Brain pericyte (primary cell): ENCODE measurements at places on chromosomes 6 and 20.

- DNase-seq = no peak
Observed at GRCh38 chr6:69774740-69775584, 21.8 kb downstream of the LMBRD1 start.

- no peak for DNase-seq
Observed at GRCh38 chr6:128560966-128561365, 40.6 kb upstream of the PTPRK start.

GRCh38 chr6:119137194-119138072, 59.0 kb upstream of the FAM184A start:
- DNase-seq = no peak

GRCh38 chr20:58755766-58756449, 63.3 kb downstream of the NPEPL1 start:
- no peak for DNase-seq

- no peak for DNase-seq
Observed at GRCh38 chr6:132400883-132401617, at the start of gene MOXD1. MOXD1 (minus strand) TSS chr6:132401475; CDS start chr6:132401426, 49 bp downstream.

GRCh38 chr20:8652396-8652795, 416.5 kb upstream of the PLCB4 start:
- no peak for DNase-seq

DNA sequence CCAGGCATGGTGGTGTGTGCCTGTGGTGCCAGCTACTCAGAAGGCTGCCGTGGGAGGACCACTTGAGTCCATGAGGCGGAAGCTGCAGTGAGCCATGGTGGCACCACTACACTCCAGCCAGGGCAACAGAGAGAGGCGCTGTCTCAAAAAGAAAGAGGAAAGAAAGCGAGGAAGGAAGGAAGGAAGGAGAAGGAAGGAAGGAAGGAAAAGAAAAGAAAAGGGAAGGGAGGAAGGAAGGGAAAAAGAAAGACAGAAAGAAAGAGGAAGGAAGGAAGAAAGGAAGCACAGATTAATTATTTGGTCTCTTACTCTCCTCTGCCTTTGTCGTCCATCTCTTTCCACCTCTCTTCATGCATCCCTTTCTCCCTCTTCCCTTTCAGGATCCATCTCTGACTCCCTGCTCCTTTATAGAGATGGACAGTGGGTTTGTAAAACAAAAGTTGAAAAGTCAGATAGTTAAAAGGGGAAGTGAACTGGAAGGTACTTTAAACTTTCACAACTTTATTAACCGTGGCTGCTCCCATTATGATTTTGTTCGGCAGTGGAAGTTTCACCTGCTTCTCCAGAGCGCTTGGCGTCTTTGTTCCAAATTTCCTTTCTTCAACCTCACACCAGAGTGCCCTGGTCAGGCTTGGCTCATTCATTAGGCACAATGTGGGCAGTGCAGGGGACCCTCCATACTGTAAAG, 1.5 kb downstream of the HLA-DQA1 start:
- DNase-seq = no peak

DNA sequence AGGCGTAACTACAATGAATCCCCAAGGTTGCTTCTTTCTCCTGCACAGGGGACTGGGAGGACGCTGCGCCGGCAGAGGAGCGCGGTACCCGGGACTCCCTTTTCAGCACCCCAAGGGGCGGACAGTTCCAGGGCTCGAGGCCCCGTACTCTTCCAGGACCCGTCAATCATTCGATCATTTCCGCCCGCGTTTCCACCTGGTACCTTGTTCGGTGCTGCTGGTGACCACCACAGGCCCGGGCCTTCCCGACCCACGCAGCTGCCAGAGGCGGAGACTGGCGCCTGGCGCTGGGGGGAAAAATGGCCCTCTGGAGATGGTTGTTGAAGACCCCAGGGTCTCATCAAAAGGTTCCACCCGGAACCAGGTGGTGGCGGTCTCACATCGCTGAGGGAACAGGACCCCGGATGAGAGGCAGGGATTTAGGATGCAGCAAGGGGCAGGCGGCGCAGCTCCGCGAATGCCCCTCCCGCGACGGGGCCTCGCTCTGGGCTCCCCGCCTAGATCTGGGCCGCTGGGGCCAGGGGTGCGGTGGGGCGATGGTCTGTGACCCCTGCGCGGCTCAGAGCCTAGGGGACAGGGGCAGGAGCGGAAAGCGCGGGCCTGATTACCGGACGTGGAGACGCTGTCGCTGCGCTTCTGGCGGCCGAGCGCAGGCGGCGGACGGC, 744 bp downstream of the VSX1 start:
- no peak for DNase-seq

GRCh38 chr6:157648561-157648960, 174.5 kb upstream of the SNX9 start:
- no peak for DNase-seq

DNA sequence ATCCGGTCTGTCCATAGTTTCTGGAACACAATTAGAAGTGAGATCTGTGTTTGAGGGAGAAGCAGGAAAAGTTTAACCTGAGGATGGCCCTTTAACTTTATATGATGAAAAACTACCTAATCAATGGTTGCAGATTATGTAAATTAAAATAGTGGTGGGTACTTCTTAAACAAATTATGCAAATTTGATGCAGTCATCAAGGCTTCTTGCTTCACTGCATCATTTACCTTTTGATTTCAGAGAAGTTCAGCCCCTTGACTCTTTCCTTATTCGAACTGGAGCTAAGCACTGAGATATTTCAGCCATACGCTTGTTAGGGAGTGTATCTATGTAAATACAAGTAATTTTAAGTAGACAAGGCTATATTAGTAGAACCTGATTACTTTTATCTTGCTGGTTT, 73.8 kb downstream of the JARID2 start:
- DNase-seq = no peak

DNA sequence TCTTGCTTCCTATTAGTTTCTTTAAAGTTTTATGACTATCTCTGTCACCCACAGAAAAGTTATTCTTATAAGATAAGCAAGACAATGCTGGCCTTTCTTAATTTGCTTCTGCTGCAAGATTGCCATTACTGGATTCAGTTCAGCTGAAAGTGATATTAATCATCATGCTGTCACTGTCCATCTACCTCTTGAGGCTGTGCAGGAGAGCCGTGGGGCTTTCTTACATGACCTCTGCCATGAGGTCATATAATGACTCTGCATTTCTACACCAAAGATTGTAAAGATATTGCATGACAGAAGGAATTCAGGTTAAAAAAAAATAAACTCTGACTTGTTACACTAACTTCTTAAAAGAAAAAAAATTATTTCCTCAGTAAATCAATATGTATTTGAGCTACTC, 106.9 kb downstream of the TRDN start:
- DNase-seq = no peak

DNA sequence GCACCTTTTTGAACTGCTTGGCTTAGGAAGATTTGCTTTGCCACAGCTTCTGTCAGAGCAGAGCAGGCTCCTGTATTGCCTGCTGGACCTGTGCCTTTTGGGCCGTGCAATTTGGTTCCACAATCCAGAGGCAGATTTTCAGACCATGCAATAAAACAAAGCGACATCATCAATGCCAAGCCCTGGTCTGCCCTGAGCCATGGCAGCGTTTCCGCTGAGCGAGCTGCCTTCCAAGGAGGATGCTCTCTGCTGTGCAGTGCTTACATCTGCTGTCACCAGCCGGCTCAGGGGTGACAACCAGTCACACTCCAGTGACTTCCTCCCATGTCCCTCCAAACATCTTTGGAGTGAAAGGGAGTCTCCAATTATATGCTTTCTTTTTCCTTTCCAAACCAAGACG, 282.2 kb downstream of the CDH26 start:
- DNase-seq = no peak

DNA sequence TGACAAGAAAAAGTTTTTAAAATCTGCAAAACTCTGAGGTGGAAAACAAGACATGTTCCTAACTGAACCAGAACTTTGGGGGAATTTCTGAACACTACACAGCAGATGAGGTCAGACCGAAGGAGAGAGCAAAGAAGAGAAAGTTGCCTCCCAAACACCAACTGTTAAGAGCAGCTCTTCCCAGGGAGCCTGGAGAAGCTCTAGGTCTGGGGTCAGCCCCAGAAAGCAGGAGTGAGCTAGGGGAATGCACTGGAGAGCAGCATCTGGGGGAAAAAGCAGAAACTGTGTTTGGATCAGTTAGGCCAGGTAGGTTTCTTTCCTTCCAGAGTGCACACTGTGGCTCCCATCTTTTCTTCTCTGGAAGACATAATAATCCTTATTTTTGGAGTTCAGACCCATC, 41.3 kb downstream of the FKBP5 start:
- no peak for DNase-seq

DNA sequence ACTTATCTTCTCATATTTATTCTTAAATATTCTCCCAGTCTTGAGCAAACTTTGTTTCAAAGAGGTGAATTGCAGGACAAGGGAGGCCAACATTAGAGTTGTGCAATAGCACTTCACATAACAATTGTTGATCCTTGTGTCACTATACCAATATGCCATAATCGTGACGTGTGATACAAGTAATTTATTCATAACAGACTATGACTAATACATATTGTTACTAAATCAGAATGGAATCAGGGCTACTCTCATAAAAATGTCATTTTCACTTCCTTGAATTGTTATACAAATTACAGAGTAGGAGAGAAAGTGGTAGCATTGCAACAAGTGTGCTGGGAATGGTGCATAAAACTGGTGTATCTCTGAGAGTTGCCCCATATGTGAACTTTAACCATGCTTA, 37.2 kb upstream of the PLCB1 start:
- no peak for DNase-seq

- no peak for DNase-seq
Observed at GRCh38 chr6:55405474-55406235, 78.4 kb downstream of the GFRAL start.

- DNase-seq = no peak
Observed at GRCh38 chr6:84018453-84019061, 15.0 kb upstream of the MRAP2 start.

DNA sequence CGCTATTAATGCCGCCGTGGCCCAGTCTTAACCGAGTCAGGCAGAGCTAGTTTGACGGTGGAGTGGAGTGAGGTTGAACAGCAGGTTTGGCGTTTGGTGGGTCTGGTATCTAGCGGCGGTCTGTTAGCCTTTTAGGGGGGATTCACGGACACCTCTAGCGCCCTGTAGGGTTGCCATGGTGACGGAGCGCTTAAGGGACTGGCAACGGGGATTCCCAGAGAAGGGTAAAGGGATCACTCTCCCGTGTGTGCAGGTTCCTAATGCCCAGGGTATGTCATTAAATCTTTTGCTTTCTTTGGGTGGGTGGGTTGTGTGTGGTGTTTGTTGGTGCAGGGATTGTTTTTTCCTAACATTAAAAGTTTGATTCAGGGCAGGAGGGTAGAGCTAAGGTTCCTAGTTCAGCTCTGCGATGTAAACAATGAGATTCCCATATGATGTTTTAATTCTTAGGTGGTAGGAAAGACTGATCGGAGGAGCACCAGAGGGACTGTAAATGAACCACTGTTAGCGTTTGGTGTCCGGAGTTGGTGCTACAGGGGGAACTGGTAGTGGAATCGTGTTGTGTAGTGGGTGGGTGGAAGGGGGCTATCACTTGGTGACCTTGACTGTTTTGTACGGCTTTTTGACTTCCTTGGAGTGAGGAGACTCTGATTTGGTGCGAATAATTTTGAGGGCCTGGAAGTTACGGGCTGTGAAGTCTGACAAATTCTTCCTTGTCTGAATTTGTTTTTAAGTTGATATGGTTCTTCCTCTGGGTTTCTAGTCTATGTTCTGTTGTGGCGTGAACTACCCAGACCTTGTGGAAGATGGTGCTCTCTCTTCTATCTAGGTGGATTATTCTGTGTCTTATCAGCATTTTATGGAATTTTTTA, 5.0 kb downstream of the BRD2 start:
- no peak for DNase-seq

DNA sequence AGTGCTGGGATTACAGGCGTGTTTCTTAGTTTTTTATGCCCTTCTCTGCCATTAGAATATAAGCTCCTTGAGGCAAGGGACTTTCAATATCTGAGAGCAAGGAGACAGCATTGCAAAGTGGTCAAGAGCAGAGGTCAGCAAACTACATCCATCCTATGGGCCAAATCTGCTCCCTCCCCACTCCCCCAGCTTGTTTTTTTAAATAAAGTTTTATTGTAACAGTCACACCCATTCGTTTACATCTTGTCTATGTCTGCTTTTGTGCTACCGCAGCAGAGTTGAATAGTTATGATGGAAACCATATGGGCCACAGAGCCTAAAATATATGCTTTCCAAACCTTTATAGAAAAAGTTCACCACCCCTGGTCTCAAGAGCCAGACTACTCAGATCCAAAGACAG, 227.9 kb downstream of the EYA2 start:
- DNase-seq = no peak

DNA sequence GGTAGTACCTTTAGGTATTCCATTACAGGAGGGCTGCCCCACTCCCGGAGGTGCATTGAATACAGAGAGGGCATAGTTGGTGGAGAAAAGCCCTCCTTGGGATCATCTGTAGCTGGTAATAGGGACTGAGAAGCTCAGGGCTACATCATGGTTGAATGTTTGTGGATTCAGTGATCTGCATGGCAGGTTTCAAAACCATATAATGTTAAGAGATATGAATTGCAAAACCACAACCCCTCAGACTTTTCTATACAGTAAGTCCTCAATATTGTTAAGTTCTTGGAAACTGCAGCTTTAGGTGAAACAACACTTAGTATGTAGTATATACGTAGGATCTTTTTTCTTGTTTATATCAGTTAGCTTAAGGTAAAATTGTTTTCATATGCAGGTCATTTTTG, 11.3 kb downstream of the TULP4 start:
- no peak for DNase-seq

GRCh38 chr20:4267242-4267641, 251.9 kb upstream of the RNF24 start:
- no peak for DNase-seq

GRCh38 chr6:31462026-31462963, 35.6 kb upstream of the MICB start:
- no peak for DNase-seq

- no peak for DNase-seq
Observed at GRCh38 chr20:63982937-63983336, 2.0 kb downstream of the PRPF6 start.

GRCh38 chr6:52914516-52914915, 5.0 kb upstream of the GSTA3 start:
- no peak for DNase-seq

DNA sequence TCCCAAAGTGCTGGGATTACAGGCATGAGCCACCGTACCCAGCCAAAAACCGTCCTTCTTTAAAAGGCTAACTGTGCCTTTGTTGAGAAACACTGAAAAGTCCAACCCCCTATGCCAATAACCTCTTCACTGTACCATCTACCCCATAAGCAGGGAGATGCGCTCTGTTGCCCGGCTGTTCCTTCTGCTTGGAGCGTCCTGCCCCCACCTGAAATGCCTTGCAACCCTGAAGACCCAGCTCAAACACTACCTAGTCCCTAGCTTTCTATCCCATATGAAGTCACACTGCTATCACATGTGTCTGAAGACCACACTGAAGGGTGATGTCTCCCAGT, 27.8 kb downstream of the UBE2V1 start:
- DNase-seq = no peak

GRCh38 chr6:110528930-110529325, 52.5 kb upstream of the SLC22A16 start:
- DNase-seq = no peak

DNA sequence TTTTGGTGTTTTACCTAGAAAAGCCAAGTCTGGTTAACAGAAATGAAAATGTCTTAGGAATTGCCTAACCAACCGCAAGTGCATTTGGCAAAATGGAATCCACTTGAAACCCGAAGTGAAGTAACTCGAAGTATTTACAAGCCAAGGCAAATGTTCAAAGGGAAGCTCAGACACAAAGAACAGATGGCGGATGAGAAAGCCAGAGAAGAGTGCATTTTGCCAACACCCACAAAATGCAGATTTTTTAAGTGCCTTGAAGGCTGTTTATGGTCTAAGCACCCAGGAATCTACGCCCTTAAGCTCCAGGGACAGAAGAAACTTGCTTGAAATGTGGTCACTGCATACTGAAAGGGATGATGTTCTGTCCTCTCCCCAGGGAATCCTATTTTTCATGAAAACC, 70.0 kb upstream of the TBXT start:
- no peak for DNase-seq
